ENCODE measurements at places on chromosomes 12 and 14.

DNA sequence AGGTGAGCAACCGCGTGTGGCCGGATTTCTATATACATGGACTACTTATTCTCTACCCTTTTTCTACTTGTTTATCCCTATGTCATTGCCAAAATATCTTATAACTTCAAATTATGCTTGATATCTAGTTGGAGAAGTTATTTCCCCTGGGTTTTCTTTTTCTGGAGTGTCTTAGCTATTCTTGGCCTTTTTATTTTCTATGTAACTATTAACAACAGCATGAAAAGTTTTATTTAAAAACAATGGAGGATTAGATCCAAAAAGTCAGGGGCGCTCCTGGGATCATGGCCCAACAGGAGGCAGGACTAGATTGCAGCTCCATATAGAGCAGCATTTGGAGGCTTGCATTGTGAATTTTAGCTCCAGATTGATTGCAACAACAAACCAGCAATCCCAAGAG is 8.6 kb upstream of the STRAP start:
- no peak for DNase-seq

GRCh38 chr14:77681196-77682157 is 26.3 kb downstream of the ALKBH1 start:
- DNase-seq = peak; percentile 43

DNA sequence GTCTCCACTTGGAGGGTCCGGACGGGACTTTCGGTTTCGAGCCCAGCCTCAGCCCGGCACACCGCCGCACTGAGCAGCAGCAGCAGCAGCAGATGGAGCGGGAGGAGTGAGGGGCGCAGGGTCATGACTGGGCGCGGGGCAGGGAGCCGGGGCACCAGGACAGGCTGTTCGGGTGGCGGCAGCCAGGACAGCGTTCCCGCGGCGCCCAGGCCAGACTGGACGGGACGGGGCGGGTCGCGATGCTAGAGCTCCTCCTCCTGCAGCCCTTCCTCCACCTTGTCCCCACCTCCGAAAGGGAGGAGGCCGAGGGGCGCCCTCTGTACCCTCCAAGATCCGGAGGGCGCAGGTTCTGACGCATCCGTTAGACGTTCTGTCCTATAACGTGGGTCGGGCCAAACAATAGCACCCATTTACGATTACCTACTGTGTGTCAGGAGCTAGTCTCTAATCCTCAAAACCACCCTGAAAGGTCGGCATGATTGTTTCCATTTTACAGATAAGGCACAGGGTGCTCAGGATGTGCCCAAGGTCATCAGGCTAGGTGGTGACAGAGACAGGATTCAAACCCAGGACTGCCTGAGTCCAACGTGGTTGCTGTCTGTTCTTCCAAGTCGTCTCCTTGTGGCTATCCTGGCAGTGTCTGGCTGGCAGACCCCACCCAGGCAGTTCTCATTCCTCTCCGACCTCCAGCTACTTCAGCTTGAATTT is at the start of gene FKBP11:
Gene FKBP11, minus strand, starts transcription at position 189 of the 708 bp plus-strand sequence. Its CDS starts 64 bp downstream, at position 125.
- peak; percentile 78 for DNase-seq

DNA sequence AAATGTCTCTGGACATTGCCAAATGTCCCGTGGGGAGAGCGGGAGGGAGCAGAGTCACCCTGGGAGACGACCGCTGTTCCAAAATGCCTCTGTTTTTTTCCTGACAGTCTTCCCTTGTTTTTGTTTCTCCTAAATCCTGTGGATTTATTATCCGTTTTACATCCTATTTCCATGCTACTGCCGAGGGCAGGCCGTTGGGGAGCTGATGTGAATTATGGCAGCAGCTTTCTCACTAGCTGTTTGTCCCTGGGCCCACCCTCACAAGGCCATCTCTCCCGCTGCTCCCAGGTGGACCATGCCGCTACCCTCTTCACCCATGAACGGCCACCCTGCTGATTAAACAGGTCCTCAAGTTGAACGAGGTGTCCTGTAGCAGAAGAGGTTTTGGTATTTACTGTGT is 55.2 kb downstream of the FBXL14 start:
- no peak for DNase-seq

- DNase-seq = peak; percentile 88
These were observed 14.4 kb upstream of the CD27 start for GRCh38 chr12:6430124-6430989.

DNA sequence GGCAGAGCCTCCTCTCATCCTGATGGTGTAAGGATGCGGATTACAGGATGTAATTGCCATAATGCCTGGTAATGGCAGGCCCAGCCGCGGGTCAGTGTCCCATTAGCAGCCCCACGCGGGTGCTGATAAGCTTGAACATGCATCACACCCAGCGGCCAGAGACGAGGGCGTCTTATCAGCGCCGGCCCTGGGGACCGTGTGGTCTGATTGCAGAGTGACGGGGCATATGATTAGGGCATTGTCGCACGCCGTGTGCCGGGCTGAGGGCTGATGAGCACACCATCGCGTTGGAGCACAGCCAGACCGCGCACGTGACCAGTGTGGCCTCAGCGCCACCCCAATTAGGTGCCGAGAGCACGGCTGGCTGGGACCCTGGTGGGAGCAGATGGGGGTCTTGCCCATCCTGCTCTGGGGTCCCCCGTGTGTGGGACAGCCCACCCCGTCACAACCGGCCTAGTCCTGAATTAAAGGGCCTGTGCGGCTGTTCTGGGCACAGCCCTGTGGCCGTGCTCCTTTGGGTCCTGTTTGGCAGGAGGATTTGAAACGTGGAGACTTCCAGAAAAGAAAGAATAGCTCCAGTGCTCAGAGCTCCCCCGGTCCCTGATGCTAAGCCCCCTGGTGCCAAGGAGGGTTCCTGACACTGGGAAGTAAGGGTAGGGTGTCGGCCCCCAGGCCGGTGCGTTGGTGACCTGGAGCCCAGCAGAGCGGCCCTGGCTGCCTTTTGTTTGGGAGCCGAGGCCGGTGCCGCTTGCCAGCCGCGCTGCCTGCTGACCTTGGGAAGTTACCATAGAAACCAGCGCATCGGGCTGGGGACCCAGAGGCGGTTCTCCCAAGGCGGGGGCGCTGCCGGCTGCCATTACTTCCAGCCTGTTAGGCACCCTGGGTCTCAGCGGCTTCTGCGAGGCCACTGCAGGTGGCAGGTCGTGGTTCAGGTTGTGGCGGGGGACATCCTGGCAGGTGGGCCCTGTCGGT is 20.7 kb downstream of the KIF26A start:
- no peak for DNase-seq

GRCh38 chr12:62472472-62472871 is 5.8 kb downstream of the MON2 start:
- no peak for DNase-seq

- no peak for DNase-seq
These were observed 1.9 kb downstream of the HOXC13 start for GRCh38 chr12:53940443-53941014.

GRCh38 chr12:51536159-51536558 is 54.9 kb upstream of the SCN8A start:
- no peak for DNase-seq

DNA sequence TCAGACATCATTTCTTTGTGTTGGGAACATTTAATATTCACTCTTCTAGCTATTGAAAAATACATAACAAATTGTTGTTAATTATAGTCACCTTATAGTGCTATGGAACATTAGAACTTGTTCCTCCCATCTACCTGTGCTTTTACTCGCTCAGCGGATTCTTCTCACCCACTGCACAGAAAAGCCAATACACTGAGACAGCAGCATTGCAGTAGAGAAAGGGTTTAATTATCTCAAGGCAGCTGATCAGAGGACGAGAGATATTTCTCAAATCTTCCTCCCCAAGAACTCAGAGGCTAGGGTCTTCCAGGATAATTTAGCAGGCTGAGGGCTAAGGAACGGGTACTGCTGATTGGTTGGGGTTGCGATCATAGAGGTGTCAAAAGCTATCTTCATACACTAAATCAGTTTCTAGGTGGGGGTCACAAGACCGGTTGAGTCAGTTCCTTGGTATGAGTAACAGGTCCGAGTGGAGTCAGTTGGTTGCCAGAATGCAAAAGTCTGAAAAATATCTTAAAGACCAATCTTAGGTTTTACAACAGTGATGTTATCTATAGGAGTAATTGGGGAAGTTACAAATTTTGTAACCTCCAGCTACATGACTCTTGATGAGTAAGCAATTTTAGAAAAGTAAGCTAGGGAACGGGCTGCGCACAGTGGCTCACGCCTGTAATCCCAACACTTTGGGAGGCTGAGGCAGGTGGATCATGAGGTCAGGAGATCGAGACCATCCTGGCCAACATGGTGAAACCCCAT is 173.1 kb downstream of the FBXL14 start:
- DNase-seq = no peak

GRCh38 chr14:22629361-22629760 is 14.8 kb downstream of the OR6J1 start:
- DNase-seq = no peak

DNA sequence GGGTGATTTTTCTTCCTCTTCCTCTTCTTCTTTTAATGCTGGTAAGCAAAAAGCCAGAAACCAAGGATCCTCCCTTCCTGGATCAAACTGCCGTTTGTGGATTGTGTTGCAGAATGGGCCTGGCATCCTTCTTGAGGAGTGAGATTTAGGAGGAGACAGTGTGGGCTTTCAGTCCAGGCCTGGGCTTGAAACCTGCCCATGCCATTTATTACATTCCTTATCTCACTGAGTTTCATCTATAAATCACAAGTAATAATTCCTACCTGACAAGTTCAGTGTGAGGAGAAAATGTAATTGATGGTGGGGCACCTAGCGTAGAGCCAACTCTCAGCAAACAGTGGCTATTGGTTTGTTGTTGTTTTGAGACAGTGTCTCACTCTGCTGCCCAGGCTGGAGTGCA is 126.4 kb downstream of the SLC35F4 start:
- DNase-seq = no peak

Measured in transverse colon (tissue), 4 donors.